ENCODE measurements at places on chromosomes 6 and 20.

- peak; percentile 55 for DNase-seq
Observed at GRCh38 chr20:50146732-50147662, 6.5 kb downstream of the PEDS1 start.

DNA sequence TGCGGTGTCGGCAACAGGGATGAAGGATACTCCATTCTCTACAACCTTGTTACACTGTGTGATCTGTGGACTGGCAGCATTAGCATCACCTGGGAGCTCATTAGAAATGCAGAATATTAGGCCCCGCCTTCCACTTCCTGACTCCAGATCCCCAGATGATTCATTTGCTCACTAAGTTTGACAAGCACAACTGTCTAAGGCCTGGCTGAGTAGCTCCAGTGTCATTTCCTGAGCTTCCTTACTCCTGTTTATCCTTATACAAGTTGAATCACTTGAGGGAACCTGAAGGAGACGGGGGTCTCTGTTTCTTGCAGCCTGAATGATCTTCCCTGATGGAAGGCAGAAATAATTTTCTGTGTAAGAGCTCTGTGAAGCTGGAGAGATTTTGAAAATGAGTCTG, 32.7 kb upstream of the PROKR2 start:
- DNase-seq, result no peak

- no peak for DNase-seq
Observed at GRCh38 chr20:21526776-21527175, 12.9 kb upstream of the NKX2-2 start.

DNA sequence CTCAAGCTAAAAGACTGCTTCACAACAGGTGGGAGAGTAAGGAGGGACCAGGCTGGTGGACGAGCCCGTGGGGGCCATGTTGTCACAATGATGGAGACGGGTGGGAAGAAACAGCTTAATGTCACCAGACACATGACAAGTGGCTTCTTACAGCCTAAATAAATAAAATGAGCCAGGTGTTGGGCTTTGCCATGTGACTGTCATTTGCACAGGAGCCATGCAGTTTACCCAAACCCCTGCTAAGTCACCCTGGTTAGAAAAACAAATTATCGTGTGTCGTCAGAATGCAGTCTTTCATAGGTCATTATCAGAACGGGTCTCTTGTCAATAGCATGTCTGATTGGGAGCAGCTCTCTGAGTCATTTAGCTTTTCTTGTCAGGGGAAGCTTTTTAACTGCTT, 18.5 kb downstream of the BTBD3 start:
- no peak for DNase-seq

GRCh38 chr20:47241345-47241781, 115.1 kb downstream of the ZMYND8 start:
- DNase-seq, result peak; percentile 97

GRCh38 chr6:3022765-3023662, 23.3 kb downstream of the NQO2 start:
- DNase-seq, result no peak

All from fibroblast of lung (primary cell).